ENCODE measurements at places on chromosomes 12 and 14. TPM values are rescaled to one million over a fixed set of nuclear protein-coding genes. Genes with fewer than 3 reads are reported as not detected.

DNA sequence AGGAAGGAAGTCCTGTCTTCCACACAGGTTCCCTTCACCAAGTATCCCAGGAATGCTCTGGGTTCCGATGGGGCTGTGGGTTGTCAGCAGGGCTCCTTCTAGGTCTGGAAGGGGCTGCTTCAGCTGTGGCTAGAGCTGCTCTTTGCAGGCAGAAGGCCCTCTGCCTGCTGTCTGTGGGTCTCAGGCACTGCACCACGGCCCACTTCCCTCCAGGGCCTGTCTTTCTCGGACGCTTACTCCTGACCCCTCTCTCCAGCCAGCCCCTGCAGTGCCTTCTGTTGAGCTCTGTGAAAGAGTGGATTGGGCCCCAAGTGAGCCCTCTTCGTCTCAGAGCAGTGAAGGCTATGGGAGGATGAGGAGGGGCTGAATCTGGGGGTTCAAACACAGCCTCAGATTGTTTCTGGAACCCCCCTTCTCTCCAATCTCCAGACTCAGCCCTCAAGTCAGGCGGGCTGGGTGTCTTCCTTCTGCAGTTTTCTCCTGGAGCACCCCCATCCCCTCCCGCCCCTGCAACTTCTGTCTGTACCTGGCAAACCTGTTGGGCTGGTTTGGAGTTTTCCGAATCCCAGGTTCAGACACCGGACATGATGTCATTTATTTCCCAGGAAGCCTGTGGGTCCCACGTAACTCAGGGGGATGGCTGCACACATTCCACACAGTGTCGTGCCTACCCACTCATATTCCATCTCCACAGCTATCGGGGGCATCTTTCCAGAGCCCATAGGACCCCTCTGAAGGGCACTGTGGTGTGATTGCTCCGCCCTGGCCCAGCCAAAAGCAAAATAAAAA, 24.9 kb upstream of the SPPL3 start:
- H3K27me3 ChIP-seq: peaks cover 5% of the 10 kb centered on the region
- H3K4me1 ChIP-seq: no peaks in the 10 kb centered on the region
- no peak overlapping the region for H3K27ac ChIP-seq

GRCh38 chr12:93243689-93244513, 133.8 kb upstream of the NUDT4 start:
- DNase-seq: peak; percentile 50
- peaks cover 10% of the 10 kb centered on the region for H3K36me3 ChIP-seq
- H3K27me3 ChIP-seq: peaks cover 1% of the 10 kb centered on the region
- H3K4me1 ChIP-seq: peaks cover 35% of the 10 kb centered on the region
- no peak overlapping the region for H3K4me3 ChIP-seq

GRCh38 chr12:116280595-116281290, 3.2 kb upstream of the MED13L start:
- no peak overlapping the region for H3K27ac ChIP-seq
- DNase-seq: no peak
- no peak overlapping the region for H3K4me3 ChIP-seq
- H3K36me3 ChIP-seq: peaks cover 11% of the 10 kb centered on the region

- no peak for DNase-seq
- H3K27ac ChIP-seq: no peak overlapping the region
- H3K36me3 ChIP-seq: peaks cover 9% of the 10 kb centered on the region
- peaks cover 2% of the 10 kb centered on the region for H3K27me3 ChIP-seq
- no peak overlapping the region for H3K4me3 ChIP-seq
- H3K4me1 ChIP-seq: peaks cover 6% of the 10 kb centered on the region
These were observed 2.6 kb downstream of the MYF6 start for GRCh38 chr12:80709811-80710726.

DDN gene
- 0.22 TPM for total RNA-seq

DNA sequence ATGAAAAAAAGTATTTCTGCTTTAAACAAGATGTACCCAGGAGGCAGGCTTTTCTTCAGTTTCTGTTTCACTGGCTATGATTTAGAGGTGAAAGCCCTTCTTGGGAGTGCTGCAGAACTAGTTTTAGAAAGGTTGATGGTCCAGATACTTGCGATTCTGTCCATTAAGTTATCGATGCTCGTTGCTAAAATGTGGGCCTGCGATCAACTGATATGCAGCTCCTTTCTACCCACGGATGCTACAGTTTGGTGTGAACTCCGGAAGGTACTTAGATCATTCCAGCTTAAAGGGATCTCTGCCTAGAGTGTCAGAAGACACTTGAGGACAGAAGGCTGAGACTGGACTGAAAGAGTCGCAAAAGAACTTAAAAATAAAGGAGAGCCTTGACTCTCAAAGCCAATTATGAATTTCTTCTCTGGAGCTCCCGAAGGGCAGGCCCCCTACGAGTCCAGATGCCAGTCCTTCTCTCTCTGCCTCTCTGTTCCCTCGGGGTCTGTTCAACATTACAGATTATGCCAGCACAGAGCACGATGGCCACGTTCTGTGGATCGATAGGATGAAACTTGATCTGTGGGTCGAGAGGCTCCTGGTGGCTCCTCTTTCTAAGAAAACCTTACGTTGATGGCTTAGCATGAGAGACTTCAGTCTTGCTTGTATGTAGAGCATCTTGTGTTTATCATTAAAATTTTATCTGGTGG, 40.0 kb downstream of the FBXW8 start:
- DNase-seq: no peak
- H3K27me3 ChIP-seq: no peaks in the 10 kb centered on the region
- no peak overlapping the region for H3K27ac ChIP-seq

DNA sequence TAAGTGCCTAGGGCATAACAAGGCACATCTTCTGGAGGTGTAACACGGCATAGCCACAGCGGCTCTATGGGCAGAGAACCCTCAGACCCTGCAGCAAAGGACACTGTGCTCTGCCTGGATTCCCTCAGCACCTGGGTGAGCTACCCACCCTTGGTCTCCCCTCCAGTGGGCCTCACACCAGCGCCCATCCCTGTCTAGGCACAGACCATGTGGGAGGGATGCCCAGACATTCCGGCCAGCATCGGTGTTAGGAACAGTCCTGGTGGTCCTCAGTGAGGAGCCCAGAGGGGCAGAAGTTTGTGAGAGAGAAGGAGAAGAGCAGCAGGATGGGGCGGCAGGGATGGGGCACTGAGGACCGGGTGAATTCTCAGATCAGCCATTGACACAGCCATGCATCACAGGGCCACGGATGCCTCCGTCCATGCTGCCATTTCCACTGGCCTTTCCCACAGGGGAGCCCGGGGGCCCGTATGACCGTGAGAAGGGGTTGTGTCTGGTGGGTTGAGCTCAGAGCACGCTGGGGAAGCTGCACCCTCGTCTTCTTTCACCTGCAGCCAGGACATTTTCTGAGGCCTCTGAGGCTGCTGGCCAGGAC, 282.7 kb upstream of the SFSWAP start:
- no peak for DNase-seq
- H3K4me1 ChIP-seq: no peaks in the 10 kb centered on the region
- peaks cover 4% of the 10 kb centered on the region for H3K36me3 ChIP-seq
- H3K27ac ChIP-seq: no peak overlapping the region
- no peak overlapping the region for H3K4me3 ChIP-seq

ALG10B gene
- 4.2 TPM for total RNA-seq

- H3K36me3 ChIP-seq: peaks cover 14% of the 10 kb centered on the region
- no peak overlapping the region for H3K27ac ChIP-seq
- H3K4me1 ChIP-seq: no peaks in the 10 kb centered on the region
- H3K27me3 ChIP-seq: peaks cover 1% of the 10 kb centered on the region
These were observed 85.4 kb downstream of the WSCD2 start for GRCh38 chr12:108214486-108214885.
